ENCODE measurements at places on chromosomes 7 and 10.
A peak's percentile ranks its signal among the peaks of the same experiment; 100 is the strongest.

- DNase-seq: no peak
Observed at GRCh38 chr7:74083928-74084721, 521 bp downstream of the LIMK1 start.

DNA sequence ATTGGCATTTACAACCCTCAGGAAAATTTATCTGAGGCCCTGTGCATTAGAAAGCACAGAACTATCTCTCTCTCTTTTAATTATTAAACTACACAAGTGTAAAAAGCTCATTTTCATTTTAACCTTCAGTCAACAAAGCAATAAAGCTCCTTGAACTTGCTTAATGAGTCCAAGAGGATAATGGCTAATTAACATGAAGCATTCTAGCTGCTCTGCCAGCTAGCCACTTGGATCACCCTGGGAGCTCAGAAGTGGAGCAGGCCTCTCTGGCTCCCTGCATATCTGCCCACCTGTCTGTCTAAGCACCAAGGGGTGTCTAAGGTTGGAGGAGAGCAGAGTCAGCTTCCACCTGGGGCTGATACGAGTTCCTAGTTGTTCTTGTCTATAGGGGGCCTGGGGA lies 56.0 kb upstream of the SLC35G1 start:
- peak; percentile 78 for DNase-seq

GRCh38 chr7:133805426-133805825 lies 321.7 kb upstream of the LRGUK start:
- DNase-seq: no peak

DNA sequence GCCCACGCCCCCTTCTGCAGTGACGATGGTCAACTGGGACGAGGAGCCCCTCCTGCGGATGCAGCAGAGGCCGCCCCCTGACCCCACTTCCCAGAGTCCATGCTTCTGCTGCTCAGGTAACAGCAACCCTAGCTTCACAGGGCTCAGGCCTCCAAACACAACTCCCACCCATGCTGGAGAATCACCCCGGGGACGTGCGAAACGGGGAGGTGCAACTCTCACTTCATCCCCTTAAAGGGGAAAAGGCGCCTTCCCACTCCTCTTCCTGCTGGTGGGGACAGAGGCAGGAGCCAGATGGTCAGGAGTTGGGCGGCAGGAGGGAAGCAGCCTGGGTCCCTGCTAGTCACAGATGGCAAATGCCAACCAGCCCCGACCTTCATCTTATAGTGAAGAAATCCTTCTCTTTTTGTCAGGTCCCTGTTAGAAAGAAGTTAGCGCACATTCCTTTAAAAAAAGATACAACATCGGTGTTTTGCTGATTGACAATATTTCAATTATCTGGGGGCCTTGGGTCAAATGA lies 155.4 kb downstream of the DIP2C start:
- no peak for DNase-seq

- DNase-seq: no peak
Observed at GRCh38 chr10:48785796-48786195, 101.1 kb downstream of the WDFY4 start.

DNA sequence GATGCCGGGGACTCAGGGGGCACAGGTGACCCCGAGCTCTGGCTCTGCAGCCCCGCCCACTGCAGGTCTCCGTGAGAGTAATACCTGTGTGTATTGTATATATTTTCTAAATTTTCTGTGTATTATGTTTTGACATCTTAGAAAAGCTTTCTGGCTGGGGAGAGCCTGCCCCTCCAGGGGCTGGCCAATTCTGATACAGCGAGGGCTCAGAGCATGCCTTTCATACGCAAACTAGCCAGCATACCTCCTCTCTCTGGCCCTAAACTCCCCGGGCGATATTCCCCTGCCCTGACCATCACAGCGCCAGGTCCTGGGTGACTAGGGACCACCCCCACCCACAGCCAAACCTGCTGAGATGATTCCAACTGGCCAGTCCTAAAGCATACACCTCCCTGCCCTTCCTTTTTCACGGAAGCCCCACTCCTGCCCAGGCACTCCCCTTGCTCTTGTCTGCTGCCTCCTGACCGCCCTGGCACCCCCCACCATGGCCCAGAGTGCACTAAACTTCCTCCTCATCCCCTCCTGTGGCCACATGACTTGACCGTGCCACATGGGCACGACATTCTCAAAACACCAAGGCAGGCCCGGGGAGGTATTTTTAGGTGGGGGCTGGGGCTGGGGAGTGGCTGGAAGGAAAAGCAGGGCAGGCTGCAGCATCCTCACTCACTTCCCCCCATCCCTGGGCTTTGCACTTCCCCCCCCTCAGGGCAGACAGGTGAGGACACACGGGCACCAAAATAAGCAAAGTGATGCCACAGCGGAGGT lies 61.5 kb downstream of the INSIG1 start:
- DNase-seq: no peak

DNA sequence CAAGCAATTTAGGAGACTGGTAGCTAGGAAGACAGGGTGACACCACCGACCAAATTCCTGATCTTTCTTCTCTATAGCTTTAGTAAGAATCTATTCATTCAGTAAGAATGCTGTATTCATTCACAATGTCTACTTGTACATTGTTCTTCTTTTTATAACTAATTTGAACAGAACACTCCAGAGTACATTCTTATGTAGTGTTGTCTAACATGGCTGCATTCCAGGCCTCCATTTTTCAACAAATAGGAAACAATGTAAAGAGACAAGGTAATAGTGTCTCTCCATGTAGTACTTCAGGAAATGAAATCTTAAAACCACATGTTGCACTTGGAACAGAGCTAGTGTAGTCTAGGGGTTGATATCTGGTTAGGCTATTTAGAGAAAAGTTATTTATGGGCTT lies 1.8 kb downstream of the VCL start:
- no peak for DNase-seq

DNA sequence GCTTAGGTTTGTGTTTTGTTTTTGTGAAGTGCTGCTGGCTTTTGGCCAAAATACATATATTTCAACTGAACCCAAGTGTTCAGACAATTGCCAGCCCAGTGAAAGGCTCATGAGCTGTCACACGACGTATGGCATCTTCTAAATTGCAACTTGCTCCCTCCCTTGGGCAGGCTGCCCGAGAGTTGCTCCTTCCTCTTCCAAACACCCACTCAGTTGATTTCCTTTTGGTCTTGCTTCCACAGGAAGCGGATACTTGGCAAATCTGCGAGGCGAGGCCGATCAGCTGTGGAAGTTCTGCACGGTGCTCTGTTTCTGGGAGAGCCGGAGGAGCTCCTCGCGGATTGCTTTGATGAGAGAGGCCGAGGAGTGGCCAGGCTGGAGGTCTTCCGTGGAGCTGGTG lies 39.6 kb upstream of the ATP6V0A4 start:
- peak; percentile 78 for DNase-seq

DNA sequence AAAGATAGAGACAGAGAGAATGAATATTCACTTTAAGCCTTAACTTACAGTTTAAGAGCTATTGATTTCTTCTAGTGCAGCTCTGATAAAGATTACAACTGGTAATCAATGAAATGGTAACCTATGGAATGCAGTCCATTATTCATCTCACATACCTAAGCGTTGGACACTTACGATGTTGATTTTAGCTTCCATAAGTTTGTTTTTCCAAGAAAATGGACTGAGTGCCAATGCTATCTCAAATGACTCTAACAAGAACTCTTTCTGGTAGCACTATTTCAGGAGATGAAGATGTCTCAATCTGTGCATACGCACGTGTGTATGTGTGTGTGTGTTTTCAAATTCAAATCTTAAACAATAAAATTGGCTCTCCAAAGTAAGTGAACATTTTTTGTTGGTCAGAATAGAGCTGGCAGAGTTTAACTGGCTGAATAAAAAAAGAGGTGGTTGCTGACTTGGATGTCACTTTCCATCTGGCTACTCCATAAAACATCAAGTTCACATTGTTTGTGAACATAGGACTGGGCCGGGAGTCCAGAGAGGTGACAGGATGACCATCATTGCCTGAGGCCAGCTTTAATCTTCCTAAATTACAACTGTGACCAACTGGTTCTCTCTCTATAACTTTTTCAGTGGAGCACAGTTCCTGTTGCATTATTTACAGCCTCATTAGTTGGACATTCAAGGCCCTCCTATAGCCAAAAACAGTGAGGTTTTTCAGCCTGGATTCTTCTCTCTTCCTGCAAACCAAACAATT lies 106.9 kb upstream of the CSTF2T start:
- DNase-seq: no peak

DNA sequence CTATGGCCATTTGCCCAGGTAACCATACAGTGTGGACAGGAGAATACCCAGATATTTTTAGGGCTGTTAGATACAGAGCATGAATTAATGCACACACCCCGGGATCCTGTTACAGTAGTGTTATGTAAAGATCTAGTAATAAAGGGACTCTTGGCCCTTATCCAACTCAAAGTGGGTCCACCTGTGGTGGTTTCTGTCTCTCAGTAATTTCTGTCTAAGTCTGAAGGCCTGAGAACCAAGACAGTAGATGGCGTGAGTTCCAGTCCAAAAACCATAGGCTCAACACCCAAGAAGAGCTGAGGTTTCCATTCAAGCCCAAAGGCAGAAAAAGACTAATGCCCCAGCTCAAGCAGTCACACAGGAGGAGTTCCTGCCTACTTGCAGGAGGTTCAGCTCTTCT lies 277.7 kb downstream of the ZEB1 start:
- no peak for DNase-seq

DNA sequence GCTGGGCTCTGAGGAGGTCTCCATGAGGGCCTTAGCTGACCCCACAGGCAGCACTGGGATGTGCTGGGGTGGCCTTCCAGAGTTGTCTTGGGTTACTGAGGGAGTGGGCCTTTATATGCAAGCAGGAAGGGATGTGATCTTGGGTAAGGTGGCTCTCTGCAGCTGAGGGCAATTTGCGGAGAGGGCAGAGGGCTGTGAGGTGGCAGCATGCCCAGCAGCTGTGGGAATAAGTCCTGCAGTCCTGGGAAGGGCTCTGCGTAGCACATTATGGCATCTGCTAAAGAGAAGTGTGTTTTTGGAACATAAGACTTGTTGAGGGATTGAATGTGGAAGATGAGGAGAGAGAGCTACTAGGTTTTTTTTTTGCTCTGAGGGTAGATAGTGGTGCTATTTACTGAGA lies 99.6 kb upstream of the KMT2E start:
- DNase-seq: no peak

DNA sequence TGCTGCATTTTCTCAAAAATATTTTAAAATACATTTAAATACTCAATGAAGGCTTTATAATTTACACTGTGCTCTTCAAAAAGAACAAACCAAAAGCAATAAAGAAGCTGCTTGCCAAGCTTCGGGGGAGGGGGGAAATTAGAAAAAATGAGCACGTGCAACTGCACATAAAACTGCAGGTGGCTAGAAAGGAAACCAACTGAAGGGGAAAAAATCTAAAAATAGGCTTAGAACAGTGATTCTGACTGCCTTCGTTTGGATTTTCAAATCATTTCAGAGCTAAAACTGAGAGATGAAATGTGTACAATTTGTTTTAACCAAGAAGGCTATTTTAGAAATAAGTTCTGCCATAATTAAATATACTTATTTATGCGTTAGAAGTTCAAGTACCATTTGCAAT lies 61.4 kb downstream of the ABI1 start:
- no peak for DNase-seq

GRCh38 chr7:100888291-100888987 lies 1.1 kb downstream of the UFSP1 start:
- no peak for DNase-seq

GRCh38 chr10:36538953-36539586 lies 586.3 kb upstream of the ANKRD30A start:
- DNase-seq: no peak

- no peak for DNase-seq
Observed at GRCh38 chr10:110413903-110414547, 83.7 kb upstream of the DUSP5 start.

- no peak for DNase-seq
Observed at GRCh38 chr10:1661859-1662437, 75.4 kb downstream of the ADARB2 start.

GRCh38 chr7:44212018-44212417 lies 11.2 kb downstream of the YKT6 start:
- no peak for DNase-seq

- no peak for DNase-seq
Observed at GRCh38 chr7:127892488-127893314, 138.5 kb downstream of the LRRC4 start.

Data from NCI-H1105 treated with DMSO at 0.1 percent for 48 hours (cell line).